ENCODE measurements at places on chromosomes 2 and 18.

- no peak for DNase-seq
Measured at GRCh38 chr2:222532315-222532714, 108.0 kb downstream of the SGPP2 start.

DNA sequence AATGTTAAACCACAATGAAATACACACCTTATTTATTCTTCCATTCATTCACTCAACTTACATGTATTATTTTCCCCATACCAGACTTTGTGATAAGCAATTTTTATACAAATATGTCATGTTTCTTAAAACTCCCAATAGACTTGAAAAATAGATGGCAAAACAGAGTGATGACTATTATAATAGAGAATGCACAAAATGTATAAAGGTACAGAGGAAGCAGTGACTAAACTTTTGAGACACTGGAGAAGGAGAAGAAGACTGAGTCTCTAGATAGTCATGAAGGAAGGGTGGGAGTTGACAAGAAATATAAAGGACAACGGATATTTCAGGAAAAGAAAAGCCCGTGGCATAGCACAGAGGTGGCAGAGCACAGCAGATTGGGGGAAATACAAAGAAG lies 198.1 kb upstream of the SLC39A10 start:
- DNase-seq = no peak

DNA sequence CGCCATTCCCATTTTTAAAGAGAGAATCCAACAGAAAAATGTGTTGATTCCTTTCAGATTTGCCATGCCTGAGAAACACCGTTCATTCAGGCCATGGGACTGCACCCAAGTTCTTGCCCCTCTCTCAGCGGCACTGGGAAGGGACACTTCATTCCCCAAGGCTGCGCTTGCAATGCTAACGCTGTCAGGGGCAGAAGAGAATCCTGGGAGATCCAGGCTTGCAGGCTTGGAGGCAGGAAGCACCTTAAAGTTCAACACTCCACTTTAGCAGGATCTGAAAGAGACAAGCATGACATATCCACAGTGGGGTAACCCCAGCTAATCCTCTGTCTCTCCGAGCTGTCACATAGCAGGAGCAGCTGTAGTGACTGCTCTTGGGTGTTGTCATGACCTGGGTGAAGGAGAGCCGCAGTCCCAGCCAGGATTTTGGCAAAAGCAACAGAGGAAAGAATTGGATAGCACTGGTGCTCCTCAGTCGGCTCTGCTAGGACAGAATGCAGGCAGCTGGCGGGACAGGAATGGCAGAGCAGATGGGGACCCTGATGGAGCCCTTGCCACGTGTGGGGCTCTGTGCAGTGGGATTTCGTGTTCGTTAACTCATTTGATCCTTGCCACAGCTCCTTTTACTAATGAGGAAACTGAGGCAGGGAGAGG lies 22.0 kb upstream of the ODC1 start:
- DNase-seq = no peak

- DNase-seq = no peak
Measured at GRCh38 chr2:201733544-201733943, 35.1 kb upstream of the MPP4 start.

DNA sequence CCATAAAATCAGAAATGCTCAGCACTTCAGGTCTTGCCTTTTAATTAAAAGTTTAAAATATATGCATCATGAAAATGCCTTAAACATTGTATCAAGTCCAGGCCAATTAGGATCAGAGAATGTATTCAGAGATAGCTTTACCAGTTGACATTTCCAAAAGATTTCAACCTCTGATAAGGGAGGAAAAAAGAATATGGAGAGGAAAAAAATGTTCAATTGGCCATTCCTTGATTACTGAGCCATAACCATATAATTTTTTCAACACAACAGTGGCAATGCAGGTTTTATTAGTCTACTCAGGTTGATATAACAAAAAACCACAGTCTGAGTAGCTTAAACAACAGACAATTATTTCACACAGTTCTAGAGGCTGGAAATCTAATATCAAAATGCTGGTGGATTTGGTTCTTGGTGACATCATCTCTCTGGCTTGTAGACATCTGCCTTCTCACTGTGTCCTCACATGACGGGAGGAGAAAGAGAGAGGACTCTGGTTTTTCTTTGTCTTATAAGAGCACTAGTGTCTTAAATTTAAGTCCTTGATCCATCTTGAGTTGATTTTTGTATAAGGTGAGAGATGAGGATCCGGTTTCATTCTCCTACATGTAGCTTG lies 111.9 kb downstream of the IRS1 start:
- DNase-seq = no peak

- DNase-seq = no peak
Measured at GRCh38 chr2:25252291-25253152, 84.1 kb upstream of the POMC start.

DNA sequence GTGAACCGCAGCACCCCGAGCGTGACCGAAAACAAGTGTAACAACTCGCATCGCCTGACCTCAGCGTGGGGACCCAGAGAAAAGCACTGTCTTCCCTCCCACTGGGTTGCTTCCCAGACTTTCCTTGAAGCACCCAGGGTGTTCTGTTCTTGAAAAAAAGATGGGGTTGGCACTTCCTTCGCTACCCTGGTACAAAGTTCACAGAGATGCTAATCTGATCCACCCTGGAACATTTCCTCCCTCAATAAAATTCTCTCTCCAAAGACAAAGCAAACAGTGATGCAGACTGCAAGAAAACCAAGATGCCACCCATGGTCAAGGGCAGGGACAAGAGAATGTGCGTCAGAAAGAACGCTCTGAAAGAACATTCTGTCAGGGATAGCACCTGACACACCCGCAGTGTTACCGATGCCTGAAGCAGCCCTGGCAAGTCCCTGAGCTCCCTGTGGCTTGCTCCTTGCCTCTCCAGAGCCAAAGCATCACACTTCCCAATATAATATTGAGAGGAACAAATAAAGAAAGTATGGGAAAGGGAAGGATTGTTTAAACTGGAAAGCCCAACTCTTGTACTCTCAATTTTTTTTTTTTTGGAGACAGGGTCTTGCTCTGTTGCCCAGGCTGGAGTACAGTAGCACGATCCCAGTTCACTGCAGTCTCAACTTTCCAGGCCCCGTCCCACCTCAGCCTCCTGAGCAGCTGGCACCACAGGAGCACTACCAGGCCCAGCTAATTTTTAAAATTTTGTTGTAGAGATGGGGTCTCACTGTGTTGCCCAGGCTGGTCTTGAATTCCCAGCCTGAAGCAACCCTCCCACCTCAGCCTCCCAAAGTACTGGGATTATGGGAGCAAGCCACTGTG lies 70.7 kb downstream of the TBC1D8 start:
- DNase-seq = no peak

GRCh38 chr2:23602116-23602515 lies 217.1 kb downstream of the KLHL29 start:
- DNase-seq = no peak

GRCh38 chr18:77000527-77000926 lies 132.1 kb downstream of the MBP start:
- DNase-seq = peak; percentile 17

DNA sequence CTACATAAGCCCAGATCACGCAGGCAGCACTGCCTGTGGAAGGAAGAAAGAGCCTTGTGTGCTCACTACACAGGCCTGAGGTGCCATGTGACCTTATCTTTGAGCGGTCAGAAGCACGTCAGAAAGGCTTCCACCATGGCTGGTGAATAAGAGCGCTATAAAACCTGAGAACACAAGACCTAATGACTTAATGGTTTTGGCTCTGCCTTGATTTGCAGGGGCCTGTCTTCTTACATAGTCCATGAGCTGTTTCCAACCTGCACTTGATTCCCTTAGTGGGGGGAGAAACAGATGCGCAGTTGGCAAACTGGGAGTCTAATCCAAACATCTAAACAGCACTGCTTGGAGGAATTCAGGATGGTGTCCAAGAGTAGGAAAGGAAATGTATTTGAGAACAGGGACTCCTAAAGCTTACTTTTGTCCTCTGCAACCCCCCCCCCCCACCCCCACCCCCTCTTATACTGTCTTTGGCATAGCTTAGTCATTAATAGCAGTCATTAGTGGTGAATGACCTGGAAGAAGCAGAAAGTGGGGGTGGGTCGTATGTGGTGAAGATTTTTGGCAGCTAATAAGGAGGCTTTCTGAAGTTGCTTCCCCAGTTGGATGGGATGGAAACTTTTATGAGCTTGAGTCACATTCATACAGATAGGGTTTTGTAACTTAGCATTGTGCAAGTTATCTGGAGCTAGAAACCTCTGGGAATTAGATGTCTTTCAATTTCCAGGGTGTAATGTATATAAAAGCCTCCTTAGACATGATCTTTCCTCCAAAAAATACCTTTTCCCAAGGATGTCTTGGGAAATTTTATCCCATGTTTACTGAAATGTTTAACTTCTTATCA lies 454.1 kb downstream of the MEIS1 start:
- DNase-seq = no peak

DNA sequence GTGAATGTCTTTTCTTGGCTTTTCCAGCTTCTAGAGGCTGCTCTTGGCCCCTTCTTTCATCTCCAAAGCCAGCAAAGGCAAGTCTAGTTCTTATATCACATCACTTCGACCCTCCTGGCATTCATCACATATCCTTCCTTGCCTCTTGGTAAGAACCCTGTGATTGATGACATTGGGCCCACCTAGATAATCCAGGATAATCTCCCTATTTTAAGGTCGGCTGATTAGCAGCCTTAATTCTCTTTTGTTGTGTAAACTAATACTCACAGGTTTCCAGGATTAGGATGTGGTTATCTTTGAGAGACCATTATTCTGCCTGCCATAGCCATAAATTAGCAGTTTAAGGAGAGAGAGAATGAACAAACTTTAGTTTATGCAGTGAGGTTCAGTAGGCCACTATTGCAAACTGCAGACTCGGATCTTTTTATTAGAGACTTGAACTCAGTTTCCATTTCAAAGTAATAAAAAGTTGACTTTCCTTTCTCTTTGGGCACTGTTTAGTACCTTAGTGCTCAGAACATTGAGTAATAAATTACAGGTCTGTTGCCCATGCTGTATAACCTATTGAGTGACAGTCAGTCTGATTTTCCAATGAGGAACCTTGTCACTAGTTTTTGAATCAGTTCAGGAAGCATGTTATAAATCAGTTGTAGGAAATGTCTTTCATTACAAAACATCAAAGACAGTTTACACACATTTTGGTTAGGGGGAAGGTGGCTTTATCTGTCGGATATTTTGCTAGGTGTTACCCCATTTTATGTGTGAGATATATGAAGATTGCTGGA lies 4.5 kb downstream of the NDUFV2 start:
- no peak for DNase-seq

DNA sequence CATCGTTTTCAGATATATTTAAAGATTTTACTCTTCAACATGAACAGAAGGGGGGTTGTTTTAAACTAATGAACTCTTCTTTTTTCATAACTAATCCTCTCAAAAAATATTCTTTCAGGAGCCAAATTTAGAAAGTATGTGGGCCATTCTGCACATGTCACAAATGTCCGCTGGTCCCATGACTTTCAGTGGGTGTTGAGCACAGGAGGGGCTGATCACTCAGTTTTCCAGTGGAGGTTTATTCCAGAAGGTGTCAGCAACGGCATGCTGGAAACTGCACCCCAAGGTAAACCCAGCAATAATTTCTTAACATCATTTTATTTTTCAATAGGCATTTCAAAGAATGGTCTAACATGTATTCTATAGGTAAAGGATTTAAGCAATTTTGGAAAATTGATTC lies 136.0 kb downstream of the EML6 start:
- no peak for DNase-seq

DNA sequence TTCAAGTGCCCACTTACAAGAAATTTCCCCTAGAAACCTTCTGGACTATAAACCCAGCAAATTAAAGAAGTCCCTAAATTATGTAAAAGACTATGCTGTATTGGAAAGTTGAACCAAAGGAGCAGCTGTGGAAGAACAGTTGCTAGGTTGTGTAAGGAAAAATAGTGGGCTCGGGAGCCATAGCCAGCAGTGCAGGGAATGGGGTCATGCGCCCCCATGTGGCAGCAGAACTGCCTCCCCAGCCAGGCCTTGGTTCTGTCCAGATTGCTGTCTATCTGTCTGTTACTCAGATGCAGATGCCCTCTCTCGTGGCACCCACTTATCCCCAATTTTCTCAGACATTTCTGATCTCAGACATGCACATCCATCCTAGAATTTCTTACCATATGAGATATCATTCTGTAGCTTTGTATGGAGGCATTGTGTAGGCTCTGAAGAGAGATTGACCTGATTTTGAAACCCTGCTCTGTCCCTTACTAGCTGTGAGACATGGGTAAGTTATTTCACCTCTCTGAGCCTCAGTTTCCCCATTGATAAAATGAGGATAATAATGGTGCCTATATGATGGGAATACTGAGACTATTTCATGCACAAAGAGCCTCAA lies 258.3 kb downstream of the SS18 start:
- no peak for DNase-seq

DNA sequence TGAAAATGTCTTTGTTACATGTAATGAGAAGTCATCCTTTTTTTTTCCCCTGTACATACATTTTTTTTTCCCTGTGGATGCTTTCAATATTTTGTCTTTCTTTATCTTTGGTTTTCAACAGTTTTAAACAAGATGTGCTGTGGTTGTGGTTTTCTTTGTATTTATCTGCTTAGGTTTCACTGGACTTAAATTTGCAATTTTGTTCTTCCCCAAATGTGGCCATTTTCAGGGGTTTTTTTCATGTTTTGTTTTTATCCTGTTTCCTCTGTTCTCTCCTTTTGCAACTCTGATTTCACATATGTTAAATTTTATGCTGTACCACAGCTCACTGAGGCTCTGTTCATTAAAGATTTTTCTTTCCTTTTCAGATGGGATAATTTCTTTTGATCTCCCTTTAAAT lies 41.7 kb downstream of the GALNT1 start:
- DNase-seq = no peak

- DNase-seq = no peak
Measured at GRCh38 chr2:15158100-15158499, 403.0 kb downstream of the NBAS start.

DNA sequence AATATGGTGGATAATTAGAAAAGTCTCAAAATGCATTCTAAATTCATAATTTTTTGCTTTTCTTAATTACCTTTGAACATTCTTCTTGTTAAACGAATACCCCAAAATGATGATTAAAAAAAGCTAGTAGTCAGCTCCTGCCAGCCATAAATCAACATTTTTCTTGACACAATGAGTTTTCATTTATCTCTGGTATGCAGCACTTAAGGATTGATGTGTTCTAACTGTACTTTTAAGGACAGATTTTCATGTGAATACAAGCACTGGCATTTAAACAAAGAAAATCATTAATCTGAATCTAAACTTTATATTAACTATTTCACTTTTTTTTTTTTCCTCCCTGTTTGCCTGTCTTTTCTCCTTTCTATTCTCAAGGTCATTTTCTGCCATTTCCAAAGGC lies 976.8 kb downstream of the TMEM182 start:
- DNase-seq = no peak

- DNase-seq = no peak
Measured at GRCh38 chr18:46601141-46601805, 55.7 kb downstream of the LOXHD1 start.

Data from activated CD8-positive, alpha-beta memory T cell treated with anti-CD3 and anti-CD28 coated beads for 1 hour (primary cell).